Cortex of kidney (tissue), 1 donor: ENCODE measurements at places on chromosomes 5 and 9.

- DNase-seq: no peak
These were observed 65.4 kb downstream of the FRMD3 start for GRCh38 chr9:83472764-83473163.

DNA sequence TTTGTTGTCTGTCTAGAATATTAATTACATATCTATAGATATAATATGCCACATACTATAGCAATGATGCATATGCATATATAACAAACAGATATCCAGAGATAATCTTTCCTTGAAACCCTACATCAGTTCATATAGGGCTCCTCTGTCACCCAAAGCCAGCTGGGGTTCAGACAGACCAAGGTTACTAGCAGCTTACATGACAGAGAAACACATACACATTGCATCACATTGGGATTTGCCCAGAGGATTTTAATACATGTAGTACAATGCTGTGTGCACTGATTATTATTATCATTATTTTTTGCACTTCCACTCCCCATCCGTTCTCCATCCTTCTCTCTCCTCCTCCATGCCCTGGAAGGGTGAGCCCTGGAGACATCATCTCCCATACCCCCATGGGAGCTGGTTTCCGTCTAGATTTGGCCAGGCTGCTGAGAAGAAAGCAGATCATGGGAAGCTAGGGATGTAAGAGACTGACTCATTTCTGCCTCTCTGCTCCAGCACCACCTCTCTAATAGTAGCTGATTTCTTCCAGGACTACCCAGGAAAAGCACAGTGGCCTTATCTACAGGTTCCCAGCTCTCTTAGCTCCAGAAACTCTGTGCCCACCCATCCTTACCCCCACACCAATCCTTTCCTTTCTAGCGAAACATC is 23.3 kb downstream of the FST start:
- no peak for DNase-seq

GRCh38 chr5:5634817-5635216 is 212.3 kb downstream of the ICE1 start:
- no peak for DNase-seq

- no peak for DNase-seq
These were observed 215.5 kb downstream of the PDZD2 start for GRCh38 chr5:31854181-31855133.

DNA sequence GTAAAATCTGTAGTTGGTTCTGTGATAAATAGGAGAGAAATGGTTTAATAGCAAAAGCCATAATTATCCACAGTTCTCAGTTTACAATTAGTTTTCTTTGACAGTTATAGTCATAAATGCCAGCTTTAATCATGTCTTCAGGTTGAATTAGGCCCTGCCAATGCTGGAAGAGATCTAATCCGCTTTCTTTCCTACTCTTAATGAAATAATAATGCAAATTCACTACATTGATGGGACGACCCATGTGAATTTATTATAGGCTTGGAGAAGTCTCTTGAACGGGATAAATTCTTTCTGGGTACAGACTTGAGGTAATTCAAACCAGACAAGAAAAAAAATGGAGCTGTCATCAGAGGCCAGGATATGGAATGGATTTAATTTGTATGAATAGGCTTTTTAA is 950.4 kb downstream of the EFNA5 start:
- no peak for DNase-seq

DNA sequence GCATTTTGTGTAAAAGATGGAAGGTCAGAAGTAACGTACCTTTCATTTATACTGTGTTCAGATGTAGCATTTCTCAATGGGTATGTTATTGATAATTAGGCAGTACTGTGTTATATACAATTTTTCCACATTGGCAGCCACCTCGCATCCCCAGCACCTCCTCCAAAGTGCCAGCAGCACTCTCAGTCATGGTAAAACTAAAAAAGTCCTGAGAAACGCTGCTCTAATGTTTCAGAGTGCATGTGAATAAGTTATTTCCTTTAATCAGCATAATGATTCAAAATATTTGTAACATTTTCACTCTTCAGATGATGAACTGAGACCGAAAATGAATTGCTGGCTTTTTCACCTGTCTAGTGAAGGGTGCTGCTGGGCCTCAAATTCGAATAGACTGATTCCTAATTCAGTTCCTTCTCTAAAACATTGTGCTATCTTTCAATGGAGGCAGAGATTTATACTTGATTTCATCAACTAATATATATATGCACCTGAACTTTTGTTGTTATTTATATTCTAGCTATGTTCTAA is 79.9 kb upstream of the ANKRD55 start:
- no peak for DNase-seq

DNA sequence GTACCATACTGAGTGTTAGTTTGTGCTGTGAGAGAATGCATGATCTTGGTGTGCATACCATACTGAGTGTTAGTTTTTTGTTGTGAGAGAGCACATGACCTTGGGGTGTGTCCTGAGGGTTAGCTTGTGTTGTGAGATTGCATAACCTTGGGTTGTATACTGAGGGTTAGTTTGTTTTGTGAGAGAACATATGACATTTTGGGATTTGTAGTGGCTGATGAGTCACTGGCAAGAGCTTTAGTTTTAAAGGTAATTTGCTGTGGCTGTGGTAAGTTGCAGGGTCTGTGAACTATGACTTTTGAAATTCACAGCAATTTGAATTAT is 1068.3 kb upstream of the EDIL3 start:
- no peak for DNase-seq

DNA sequence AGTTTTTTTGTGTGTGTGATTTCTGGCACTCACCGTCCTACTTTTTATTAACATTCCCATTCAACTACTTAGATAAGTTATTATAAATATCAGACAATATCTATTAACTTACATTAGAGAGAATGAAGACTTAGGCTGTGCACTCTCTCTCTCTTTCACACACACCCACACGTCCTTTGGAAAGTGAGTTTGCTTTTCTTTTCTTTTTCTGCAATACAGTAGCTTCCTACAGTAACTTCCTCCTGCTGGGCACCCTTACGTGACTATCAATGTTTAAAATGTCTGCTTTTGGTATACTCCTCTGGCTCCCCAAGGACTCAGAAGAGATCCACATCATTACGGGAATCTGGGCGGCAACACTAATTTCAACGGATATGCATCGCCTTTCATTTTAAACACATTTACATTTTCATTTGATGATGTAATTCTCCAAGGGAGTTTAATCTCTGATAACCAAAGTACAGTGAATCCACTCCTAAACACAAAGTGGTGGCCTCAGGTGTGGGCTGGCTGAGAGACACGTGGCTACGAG is 179.5 kb downstream of the MAPKAP1 start:
- no peak for DNase-seq

DNA sequence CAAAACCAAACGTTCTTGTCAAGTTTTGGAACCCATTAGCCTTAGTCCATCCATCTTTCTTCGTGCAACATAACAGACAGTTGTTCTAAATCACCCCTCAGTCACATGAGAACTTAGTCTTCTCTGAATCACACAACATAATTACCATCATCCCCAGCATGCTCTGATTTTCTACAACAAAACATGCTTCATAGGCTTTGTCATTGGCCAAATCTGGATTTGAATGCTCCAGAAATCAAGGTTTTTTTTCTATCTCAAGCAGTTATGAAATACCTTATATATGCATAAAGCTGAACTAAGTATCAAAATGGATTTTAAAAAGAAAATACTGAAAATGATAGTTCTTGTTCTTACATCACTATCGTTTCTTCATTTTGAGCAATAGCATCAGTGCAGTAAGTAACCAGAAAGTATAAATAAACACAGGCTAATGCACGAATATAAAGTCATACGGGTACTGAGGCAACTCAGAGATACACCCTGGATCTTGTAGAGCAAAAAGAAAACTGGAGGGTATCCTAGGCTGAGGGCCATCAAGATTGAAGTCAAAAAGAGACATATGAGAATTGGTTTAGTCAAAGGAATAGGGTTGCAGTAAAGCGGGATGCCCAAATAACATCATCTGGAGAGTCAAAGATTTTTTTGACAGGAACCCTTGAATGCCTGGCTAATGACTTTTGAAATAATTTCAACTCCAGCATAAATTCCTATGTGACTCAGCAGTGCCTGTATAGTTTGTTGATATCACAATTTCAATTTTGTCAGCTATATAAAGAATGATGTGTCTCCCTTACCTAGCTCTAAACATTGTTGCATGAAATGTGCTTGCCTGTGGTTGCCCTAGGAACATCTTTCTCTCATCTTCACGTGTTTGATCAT is 164.7 kb downstream of the ADAMTSL1 start:
- no peak for DNase-seq

DNA sequence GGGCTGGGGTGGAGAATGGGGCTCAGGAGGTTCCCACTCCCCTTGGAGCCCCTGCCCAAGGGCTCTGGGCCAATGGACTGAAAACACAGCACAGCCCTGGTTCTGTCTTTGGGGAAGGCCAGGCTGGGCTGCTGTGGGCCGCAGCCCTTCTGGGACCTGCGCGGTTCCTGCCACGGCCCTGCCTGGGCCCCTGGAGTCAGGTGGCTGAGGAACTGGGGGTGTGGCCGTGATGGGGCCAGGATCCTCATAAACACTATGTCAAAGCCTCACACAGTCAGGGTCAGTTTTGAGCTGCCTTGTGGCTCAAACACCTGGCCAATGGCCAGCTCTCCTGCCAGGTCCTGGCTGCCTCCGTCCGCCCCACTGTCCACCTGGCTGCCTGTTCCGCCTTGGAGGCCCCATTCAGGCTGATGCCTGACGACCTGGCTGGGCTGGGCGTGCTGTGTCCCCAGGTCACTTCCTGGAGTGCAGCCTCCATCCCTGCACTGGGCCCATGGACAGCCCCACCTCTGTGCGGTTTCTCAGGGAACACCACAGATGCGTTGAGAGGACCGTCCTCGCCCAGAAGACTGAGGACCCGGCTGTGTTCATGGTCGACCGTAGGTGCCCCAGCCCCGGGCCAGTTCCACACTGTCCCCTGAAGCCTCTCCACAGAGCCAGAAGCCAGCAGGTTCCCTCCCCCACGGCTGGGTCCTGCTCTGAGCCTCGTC is 27.5 kb downstream of the PAEP start:
- no peak for DNase-seq

- DNase-seq: no peak
These were observed 41.0 kb downstream of the KCNMB1 start for GRCh38 chr5:170348137-170348633.

- no peak for DNase-seq
These were observed 53.1 kb downstream of the RNF130 start for GRCh38 chr5:180018347-180019060.

DNA sequence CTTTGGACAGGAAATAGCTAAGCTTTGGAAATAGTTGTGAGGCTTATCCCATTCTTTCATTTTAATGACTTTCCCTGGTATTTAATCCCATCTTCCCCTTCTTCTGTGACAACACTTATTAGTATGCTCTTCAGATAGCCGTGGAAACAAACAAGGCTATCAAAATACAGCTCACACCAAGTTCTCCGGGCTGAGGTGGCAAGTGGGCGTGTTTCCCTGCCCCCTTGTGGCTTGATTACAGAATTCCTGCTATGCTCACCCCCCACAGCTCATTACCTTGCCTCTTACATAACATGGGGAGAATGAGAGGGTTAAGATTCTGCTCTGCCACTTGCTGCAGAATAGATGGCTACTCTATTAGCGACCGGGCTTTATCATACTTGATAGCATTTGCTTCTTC is 437.1 kb upstream of the TLE4 start:
- no peak for DNase-seq
